Naive thymus-derived CD4-positive, alpha-beta T cell (primary cell): ENCODE measurements at places on chromosomes 7 and 10. TPM values are rescaled to one million over a fixed set of nuclear protein-coding genes. Genes with fewer than 3 reads are reported as not detected.

Gene LGI1
- not detected for polyA plus RNA-seq

DNA sequence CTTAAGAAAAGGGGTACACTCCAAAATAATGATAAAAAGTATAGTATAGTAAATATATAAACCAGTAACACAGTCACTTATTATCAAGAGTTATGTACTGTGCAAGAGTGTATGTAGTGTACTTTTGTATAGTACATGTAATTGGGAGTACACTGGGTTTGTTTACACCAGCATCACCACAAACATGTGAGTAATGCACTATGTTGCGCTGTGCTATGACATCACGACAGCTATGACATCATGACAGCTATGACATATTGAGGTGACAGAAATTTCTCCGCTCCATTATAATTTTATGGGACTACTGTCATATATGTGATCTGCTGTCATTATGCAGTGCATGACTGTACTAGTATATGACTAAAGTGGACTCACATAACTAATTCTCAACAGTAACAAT, 84.6 kb downstream of the KMT2C start:
- DNase-seq, result no peak

DNA sequence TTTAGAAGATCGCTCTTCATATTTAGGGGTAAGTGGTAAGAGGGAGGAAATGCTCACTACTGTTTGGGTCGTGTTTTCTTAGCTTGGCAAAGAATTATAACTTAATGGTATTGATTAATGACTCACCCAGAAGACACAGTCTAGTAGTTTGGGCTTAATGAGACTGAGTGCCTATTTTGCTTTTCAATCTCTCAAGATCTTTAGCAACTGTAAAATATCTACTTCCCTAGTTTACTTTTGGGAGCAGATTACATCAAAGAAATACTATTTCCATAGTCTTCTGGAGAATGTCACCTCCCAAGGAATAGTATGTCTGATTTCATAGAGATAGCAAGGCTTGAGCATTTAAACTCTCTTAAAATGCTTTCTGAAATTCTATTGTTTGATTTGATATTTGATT, 100.5 kb upstream of the SLC25A13 start:
- DNase-seq, result no peak

- no peak for DNase-seq
Observed at GRCh38 chr10:113867904-113868303, 13.4 kb downstream of the NHLRC2 start.

- no peak for DNase-seq
Observed at GRCh38 chr10:131280101-131280500, 31.4 kb downstream of the TCERG1L start.

GRCh38 chr7:112174192-112174591, 32.0 kb downstream of the DOCK4 start:
- no peak for DNase-seq

GRCh38 chr10:58174831-58175230, 92.9 kb downstream of the IPMK start:
- DNase-seq, result no peak

DNA sequence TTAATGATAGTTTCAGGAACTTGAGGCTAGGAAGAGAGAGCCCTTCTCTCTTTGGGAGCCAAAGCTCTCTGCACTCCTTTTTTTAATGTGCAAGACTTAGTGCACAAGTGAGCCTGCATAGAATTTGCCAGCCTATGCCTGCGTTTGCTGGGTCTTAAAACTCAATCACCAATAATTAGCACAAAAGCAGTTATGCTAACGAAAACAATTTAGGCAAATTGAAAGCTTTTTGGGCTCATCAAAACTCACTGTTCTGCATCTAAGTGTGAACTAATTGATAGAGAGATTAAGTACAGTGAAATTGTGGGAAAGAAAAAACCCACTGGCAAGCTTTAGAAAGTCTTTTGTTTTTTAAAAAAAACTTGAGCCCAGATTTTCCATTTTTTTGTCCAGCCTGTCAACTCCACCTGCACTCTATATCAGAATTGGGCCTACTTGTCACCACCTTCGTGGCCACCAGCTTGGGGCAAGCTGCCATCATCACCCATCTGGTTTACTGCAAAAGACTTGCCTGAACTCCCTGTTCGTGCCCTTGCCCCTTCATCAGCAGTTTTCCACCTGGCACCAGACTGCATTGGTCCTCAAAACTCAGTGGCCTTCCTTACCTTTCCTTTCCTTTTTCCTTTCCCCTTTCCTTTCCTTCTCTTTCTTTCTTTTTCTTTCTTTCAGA, 37.8 kb downstream of the CRHR2 start:
- no peak for DNase-seq

Gene TSPAN13
- polyA plus RNA-seq, result 0.17 TPM

GRCh38 chr7:145850636-145851035, 266.0 kb upstream of the CNTNAP2 start:
- DNase-seq, result no peak

Gene ANXA8
- polyA plus RNA-seq, result not detected

GRCh38 chr7:48183370-48183743, 12.1 kb downstream of the ABCA13 start:
- DNase-seq, result no peak

- no peak for DNase-seq
Observed at GRCh38 chr7:77866370-77866769, 67.8 kb downstream of the PHTF2 start.

GRCh38 chr10:57917019-57917418, 350.7 kb downstream of the IPMK start:
- no peak for DNase-seq

GRCh38 chr7:11489280-11489679, 342.7 kb downstream of the THSD7A start:
- DNase-seq, result no peak

Gene PDK4
- polyA plus RNA-seq, result not detected

Gene ANKRD1
- not detected for polyA plus RNA-seq

GRCh38 chr7:47285860-47286491, 295.9 kb downstream of the TNS3 start:
- DNase-seq, result no peak

Gene SYNPO2L
- polyA plus RNA-seq, result not detected

- DNase-seq, result no peak
Observed at GRCh38 chr7:80017101-80017698, 117.4 kb upstream of the GNAI1 start.

- no peak for DNase-seq
Observed at GRCh38 chr10:84493361-84493760, 165.0 kb downstream of the CCSER2 start.

DNA sequence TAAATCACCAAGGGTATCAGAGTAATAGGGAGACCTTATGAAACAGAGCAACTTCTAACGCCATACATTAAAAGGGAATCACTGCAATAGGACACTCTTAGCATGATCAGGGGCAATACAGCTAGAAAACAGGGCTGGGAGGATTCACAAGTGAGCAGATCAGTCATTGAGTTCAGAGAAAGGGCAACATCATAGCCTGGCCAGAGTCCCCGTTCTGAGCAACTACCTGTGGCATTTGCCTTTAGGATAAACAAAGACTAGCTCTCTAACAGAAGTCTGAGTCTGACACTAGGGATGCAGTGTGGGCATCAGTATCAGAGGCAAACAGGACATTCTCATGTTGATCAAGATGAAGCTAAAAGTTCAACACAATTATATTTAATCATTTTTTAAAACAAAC, 297.9 kb downstream of the DGKB start:
- no peak for DNase-seq

DNA sequence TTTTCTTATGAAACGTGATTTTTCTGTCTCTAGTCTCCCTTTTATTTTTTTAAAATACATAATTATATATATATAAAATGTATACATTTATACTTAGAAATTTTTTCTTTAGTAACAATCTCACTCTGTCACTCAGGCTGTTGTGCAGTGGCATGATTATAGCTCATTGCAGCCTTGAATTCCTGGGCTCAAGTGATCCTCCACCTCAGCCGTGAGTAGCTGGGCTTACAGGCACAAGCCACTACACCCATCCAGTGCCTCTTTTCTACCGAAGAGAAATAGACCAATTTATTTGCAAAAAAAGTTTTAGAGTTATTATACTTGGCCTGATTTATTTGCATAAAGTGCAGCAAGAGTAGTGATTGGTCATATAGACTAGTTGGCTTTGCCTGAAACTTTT, 72.2 kb downstream of the MAPK8 start:
- DNase-seq, result no peak

Gene LIMK1
- polyA plus RNA-seq, result 2.2 TPM
